ENCODE measurements at places on chromosomes 4 and X.

DNA sequence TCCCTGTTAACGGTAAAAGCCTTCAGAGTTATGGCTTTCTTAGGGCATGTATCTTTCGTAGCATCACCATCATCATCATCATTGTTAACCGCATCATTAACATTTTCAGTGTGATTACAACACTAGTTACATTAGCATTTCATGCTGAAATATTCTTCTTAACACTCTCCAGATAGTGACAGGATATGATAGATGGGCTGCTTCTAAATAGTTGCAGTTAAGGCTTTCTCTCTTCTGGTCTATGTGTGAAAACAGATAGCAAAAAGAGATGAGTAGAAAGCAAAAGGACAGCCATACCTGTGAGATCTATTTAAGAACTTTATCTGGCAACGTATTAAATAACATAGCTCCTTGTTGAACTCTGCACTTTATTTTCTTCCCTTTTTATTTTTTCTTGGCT lies 1069.8 kb downstream of the ADGRL3 start:
- DNase-seq = no peak

DNA sequence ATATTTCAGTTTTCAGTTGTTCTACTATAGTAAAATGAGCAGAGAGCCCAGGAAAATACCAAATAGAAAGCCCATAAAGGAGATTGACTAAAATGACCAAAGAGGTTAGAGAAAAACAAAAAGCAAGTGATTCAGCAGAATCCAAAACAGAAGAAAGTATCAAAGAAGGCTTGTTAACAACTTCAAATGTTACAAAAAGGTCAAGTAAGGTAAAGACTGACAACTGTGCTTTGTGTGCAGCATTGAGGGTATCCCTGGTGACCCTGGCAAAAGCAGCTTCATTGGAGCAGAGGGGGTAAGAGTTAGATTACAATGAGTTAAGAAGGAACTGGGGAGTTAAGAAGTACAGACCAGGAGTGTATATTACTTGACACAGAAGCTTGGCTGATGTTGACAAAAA lies 317.9 kb downstream of the OPHN1 start:
- no peak for DNase-seq

- DNase-seq = no peak
Observed at GRCh38 chr4:152556283-152556682, 20.4 kb upstream of the FBXW7 start.

GRCh38 chr4:38605753-38606586 lies 58.0 kb upstream of the KLF3 start:
- no peak for DNase-seq

DNA sequence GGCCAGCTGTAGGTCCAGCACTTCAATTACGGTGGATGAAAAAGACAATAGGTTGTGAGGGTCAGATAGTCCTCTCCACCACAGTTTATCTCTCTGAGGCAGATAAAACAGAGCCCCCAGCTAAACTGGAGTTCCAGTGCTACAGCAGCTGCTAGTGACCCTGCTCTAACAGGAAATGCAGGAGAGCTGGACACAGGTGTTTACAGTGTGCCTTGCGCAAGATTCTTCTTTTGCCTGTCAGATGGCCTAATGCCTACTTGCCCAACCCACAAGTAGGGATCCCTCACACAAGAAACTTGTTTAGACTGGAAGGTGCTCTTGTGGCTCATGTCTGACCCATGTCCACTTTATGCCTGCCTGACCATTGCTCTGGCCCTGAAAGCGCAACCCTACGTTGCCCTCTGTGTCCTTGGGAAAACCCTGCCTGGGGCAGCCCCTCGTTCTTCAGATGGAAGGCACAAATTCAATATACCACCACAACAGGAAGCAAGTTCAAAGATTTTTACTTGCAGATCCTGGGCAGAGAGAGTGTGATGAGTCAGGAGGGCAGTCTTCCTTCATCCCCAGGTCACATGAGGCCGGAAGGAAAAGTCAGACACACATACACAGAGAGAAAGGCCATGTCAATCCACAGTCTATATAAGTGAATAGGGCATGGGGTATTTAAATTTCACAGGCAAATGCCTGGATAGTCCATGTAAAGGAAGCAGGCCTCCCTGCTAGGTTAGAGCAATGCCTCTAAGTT lies 105.1 kb upstream of the ADGRL3 start:
- DNase-seq = no peak

DNA sequence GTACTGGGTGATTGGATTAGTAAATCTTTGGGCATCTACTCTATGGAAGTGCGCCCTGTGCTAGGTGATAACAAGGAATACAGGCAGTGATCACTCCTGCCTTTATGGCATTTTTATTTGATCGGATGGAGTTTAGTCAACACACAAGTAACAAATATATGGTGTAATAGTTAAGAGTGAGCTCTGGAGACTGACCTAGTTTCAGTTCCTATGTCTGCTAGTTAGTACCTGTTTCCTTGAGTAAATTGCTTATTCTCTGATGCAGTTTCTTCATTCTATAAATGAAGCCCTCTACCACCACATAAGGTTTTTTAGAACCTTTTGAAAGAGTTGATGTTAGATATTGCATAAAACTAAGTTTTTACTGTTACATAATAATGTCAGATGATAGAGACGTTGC lies 134.6 kb downstream of the KDM6A start:
- DNase-seq = no peak

DNA sequence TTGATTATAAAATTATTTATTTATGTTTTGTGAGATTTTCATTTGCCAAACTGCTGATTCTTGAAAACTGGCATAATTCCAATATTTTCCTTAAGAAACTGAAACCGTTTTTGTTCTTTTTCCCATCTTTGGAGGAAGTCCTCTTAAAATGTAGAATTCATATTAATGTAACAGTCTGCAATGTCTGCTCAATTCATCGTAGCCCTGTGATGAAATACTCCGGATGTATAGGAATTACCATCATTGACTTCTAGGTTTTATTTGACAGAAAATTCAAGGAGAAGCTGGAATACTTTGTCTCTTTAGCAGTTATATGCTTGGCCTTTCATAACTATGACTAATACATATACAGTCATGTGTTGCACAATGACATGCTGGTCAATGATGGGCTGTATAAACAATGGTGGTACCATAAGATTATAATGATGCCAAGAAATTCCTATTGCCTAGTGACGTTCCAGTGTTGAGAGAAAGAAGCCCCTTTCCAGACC lies 185.0 kb upstream of the GPRIN3 start:
- no peak for DNase-seq

GRCh38 chr4:89307446-89308160 lies at the start of gene GPRIN3:
GPRIN3 (minus strand) TSS chr4:89307800; CDS start chr4:89250110, 57,690 bp downstream.
- DNase-seq = no peak

- no peak for DNase-seq
Observed at GRCh38 chr4:41141900-41142299, 72.4 kb downstream of the APBB2 start.

DNA sequence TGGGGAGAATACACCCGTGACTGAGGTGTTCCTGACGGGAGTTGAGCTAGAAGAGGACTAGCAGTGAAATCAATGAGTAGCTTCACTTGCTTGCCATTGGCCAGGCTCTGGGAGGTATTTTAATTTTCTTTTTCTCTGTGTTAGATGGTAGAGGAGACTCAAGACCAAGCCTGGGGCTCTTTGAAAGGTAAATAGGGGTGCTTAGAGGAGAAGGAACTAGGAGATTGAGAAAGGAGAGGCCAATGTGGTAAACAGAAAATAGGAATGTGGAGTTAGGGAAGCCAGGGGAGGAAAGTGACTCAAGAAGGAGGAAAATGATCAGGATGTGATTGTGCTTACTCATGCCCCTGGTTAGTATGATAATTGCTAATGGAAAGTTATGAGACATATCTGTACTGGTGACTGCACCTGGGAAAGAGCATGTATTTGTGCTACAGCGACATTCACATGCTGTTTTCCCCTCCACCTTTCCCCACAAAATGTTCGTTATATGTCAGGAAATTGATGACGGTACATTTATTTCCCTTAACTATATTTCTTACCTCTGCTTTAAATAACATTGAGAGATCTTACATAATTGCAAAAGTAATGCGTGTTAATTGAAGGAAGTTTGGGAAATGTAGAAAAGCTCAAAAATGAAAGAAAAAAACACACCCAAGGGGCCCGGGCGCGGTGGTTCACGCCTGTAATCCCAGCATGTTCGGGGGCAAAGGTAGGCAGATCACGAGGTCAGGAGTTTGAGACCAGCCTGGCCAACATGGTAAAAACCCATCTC lies 16.9 kb upstream of the LRBA start:
- DNase-seq = no peak

GRCh38 chr4:6427439-6428090 lies 44.8 kb downstream of the PPP2R2C start:
- DNase-seq = no peak

GRCh38 chr4:106478152-106478551 lies 109.6 kb upstream of the GIMD1 start:
- DNase-seq = no peak

GRCh38 chr4:96639932-96640331 lies 800.0 kb downstream of the PDHA2 start:
- no peak for DNase-seq

DNA sequence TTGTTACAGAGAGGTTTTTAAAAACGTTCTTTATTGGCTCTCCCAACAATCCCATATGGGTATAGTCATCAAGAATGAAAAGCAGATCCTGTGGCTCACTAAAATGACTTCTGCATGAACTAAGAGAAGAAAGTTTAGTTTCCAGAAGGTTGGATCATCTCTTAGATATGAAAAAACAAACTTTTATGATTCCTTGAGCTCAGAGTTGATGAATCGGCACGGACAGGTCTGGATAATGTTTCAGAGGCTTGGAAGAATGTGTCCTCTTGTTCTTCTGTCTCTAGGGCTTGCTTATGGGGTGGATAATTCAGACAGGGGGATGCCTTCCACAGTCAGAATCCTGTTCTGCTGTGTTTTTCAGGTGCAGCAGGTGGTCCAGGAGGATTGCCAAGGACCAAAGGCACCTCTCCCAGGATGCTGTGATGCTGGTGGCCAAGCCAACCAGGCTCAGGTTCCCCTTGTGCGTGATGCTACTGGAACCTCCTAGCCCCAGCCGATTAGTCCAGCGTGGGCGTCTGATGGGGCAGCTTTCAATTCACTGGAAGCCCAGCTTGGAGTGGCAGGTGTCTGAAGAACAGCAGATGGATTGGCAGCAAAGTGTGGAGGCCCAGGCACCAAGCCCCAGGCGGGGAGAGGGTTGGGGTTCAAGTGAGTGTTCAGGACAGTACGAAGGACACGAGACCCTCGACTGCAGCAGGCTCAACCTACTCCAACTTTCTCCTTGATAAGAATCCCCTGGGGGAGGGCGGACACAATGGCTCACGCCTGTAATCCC lies 30.3 kb downstream of the CCKAR start:
- DNase-seq = no peak

GRCh38 chr4:121690001-121690400 lies 6.8 kb downstream of the ANXA5 start:
- DNase-seq = no peak

GRCh38 chr4:38178392-38178995 lies 218.3 kb downstream of the PTTG2 start:
- DNase-seq = no peak

DNA sequence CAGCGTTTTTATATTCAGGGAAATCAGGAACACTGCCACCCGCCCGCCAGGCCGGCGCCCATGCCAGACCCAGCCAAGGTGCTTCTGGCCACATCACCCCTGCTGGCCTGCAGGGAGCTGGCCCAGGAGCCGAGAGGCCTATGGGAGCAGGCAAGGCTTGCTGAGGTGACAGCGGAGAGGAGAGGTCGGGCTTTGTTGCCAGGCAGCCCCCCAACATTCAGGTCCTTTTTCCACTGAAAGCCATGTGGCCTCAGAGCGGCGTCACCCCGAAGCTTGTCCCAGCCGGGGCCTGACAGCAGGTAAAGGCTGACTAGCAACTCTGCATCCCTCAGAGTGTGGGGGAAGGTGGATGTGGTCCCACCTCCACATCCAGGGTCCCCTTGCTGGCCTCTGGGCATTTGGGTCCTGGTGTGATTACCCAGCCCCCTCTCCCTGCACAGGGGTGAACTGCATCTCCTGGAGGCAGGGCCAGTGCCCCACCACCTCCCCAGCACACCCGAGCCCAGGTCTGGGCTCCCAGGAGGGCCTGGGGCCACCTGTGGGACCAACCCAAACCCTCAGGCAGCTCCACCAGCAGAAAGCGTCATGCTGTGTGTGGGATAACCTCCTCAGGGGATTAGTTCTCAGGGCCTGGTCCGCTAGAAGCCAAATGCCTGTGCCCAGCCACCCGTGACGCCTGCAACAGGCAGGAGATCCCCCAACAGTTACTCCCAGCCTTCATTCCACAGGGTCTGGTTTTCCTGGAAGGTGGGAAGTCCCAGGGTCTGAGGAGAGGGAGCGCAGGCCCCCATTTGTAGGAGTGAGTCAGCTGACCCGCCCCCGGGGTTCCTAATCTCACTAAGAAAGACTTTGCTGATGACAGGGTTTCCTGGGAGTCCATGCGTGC lies at the start of gene PDE6B:
Gene PDE6B (plus strand): TSS at position 869 of the 886 bp plus-strand sequence. CDS start 54 bp downstream, outside the sequence.
- DNase-seq = no peak

- peak; percentile 46 for DNase-seq
Observed at GRCh38 chr4:62814510-62815047, 1594.7 kb downstream of the TECRL start.

GRCh38 chr4:4849524-4850193 lies 9.8 kb upstream of the MSX1 start:
- DNase-seq = no peak

DNA sequence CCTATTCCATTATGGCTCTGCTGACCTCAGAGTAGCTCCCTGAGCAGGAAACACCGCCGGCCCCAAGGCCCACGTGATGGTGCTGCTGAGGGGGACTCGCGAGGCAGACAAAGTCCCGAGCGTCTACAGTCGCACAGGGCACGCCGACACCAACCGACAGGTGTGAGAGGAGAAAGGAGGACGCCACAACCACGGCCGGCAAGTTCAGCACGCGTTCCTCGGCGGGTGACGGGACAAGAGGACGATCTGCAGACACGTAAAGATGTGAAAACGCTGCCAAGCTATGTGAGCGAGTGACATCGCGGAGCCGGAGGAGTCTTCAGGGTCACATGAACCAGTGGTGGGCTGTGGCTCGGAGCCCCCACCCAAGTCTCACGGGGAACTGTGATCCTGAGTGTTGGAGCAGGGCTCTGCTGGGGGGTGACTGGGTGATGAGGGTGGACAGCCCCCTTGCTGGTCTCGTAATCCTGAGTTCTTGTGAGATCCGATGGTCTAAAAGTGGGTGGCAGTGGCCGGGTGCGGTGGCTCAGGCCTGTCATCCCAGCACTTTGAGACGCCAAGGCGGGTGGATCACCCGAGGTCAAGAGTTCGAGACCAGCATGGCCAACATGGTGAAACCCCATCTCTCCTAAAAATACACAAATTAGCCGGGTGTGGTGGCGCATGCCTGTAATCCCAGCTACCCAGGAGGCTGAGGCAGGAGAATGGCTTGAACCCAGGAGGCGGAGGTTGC lies 34.0 kb downstream of the PPP2R3B start:
- no peak for DNase-seq

DNA sequence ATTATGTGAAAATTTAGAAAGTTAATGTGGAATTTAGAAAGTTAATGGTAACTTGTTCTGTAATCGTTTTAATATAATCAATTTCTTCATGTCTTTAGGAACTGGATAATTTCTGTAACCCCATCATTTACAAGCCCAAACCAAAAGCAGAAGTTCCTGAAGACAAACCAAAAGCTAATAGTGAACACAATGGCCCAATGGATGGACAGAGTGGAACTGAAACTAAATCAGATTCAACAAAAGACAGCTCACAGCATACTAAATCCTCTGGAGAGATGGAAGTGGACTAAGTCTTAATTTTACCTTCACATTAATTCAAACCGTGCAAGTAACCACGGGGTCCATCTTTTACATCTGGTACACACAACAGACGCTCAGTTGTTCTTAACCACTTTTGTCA lies 48.1 kb upstream of the PLK4 start:
- peak; percentile 45 for DNase-seq

- DNase-seq = no peak
Observed at GRCh38 chr4:148740701-148741100, 298.5 kb upstream of the NR3C2 start.

- no peak for DNase-seq
Observed at GRCh38 chr4:7207628-7208231, 15.4 kb downstream of the SORCS2 start.
